Testis (tissue), 5 donors: ENCODE measurements at places on chromosomes 4 and X.

GRCh38 chr4:124028182-124028581, 631.6 kb downstream of the SPRY1 start:
- DNase-seq = no peak

DNA sequence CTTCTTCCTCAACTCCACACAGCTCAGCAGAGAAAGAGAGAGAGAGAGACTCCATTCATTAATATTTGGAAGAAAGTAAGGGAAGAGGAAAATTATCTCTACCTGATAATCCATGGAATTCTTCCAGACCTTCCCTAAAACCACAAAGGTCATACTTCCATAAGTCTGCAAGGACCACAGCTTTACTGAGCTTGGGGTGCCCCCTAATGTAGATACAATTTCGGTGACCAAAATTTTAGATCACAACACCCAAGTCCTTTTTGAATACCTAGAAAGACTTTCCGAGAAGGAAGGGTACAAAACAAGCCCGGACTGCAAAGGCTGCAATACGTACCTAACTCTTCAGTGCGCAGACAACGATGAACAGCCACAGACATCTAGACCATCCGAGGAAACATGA, 523.9 kb downstream of the GLUD2 start:
- no peak for DNase-seq

GRCh38 chrX:103107836-103108235, 14.9 kb upstream of the NXF3 start:
- no peak for DNase-seq

DNA sequence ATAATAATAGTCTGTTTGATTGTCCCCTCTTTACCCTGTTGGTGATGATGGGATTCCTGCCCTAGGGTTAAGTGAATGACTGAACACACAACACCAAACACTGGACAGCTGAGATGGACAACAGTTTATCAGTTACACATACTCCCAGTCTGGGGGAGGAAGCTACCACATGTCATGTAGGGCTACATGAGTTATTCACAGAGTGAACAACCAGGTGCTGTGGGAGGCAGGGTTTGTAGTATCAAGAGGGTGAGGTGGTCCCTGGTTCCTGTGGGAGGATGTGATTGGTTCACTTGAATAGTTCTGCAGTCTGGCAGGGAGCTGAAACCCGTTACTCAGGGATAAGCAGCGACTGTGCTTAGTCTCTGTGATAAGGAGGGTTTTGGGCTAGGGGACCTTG, 88.8 kb upstream of the AP1S2 start:
- no peak for DNase-seq

GRCh38 chr4:42396752-42397634, at the start of gene SHISA3:
Gene SHISA3, plus strand, starts transcription at chr4:42397488. Its CDS starts 569 bp downstream, at chr4:42398057.
- DNase-seq = no peak

- no peak for DNase-seq
Measured at GRCh38 chrX:85941275-85941674, 106.1 kb downstream of the CHM start.

DNA sequence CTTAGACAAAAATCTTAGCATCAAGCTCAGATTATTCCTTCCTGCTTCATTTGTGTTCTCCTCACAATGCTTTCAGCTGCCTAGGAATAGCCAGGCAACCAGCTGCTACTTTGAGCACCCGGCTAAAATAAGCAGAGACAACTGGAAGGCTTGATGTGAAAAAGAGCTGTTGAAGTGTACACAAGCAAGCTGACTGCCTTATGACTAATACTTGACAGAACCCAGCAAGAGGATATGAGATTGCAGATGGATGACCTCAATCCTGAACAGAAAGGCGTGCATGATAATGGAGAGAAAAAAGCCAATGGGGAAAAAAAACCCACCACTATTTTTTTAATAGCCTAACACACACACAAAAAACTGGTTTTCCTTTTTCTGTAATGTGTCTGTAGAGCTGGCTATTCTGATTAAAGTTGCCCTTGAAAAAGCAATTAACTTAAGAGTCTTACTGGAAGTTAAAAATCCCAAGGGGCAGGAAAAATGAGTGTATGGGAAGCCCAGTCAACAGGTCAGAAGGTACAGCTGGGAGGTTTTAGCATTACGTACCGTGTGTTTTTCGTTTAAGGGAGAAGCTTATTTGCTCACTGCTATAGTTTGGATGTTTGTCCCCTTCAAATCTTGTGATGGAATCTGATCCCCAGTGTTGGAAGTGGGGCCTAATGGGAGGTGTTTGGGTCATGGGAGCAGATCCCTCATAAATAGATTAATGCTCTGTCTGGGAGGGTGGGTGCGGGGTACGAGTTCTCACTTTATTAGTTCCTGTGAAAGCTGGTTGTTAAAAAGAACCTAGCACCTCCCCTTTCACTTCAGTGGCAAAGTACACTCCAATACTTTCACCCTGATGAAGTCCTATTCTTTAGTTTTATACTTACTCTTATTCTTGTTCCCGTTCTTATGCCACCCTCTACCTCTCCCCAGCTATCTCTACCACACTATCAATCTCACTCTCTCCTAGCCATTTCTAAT, 37.1 kb upstream of the HERC6 start:
- peak; percentile 33 for DNase-seq

- no peak for DNase-seq
Measured at GRCh38 chr4:78268597-78268996, 211.5 kb downstream of the FRAS1 start.

- no peak for DNase-seq
Measured at GRCh38 chr4:165663411-165663810, 209.6 kb upstream of the TLL1 start.

DNA sequence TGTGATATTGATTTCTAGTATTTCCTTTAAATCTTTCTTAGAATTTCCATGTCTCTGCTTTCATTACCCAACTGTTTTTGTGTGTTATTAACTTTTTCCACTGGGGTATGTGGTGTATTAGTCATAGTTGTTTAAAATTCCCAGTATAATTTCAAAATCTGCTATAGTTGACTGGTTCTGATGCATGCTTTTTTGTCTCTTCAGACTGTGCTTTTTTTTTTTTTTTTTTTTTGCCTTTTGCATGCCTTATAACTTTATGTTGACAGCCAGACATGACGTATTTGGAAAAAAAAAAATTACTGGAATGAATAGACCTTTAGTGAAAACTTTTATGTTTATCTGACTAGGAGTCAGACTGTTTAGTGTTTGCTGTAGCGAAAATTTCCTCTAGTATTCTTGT, 580.4 kb downstream of the ANKRD50 start:
- no peak for DNase-seq

DNA sequence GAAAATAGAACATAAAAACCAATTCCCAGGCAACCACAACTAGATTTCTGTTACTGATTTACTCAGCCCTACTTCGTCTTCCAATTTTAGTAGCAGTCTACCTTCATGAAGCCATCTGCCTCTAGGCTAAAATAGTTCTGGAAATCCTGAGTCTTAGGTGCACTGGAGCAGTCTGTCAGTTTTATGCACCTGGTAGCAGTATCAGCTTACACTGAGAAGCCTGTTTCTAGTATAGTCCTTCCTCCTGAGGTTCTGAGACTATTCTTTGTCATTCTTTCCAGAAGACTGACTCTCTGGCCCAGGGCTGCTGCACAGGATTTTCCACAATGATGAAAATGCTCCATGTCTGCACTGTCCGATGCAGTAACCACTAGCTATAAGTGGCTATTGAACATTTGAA, 16.9 kb upstream of the HPRT1 start:
- DNase-seq = no peak

DNA sequence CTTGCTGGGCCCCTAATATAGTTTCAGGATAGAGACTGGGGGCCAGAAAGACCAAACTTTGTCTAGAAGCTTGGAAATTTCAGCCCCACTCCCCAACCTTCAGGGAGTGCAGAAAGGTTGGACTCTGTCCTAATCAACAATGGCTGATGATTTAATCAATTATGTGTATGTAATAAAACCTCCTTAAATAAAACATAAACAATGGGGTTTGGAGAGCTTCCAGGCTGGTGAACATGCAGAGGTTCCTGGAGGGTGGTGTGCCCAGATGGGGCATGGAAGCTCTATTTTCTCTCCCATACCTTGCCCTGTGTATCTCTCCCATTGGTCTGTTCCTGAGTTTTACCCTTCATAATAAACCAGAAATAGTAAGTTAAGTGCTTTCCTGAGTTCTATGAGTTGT, 174.2 kb downstream of the GC start:
- no peak for DNase-seq

DNA sequence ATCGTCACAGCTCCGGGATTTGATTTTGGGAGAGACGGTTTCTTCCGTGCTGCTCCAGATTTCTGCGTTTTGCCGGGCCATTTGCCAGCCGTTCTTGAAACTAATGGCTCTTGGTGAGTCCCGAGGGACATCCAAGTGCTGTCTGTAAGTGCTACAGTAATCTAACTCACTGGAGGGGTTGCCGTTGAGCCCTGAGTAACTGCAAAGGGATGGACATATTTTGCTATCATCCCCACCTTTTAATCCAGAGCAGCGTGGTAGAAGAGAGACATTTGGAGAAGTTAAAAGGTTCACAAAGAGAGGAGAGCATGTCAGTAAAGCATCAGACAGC, 88.9 kb upstream of the PDLIM3 start:
- no peak for DNase-seq

- peak; percentile 45 for DNase-seq
Measured at GRCh38 chr4:156962528-156962974, 9.0 kb downstream of the PDGFC start.

DNA sequence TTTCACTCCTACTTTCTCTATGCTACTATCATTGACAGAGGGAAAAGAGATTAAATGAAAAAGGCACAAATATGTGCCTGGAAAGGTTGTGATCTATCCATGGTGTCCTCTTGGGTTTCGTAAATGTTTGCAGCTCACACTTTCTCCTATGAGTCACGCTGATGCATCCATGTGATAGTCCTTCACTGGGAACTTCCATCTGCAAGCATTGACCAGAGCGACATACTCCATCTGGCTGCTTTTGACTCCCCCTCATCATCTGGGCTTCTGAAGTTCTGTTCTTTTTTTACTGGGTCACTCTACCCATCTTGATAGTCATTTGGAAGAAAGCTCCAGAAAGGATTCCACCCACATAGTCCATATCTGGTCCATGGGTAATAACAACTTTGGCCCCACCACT, 84.7 kb upstream of the NDST3 start:
- no peak for DNase-seq

DNA sequence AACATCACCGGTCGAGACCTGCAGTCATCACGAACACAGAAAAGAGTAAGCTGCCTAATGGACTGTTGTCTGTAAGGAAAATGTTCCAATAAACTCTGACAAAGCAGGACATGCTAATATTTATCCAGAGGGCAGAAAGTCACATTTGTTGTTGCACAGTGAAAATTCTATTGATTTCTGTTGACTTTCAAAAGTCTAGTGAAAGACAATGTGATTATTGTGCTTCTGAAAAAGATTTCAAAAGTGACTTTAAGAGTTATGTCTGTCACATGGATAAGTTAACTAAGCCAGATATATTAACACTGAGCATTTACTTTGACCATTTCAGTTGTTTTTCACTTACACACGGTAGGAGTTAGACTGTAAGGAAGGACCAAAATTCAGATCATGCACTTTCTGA, 9.3 kb upstream of the RFC1 start:
- DNase-seq = no peak

- DNase-seq = no peak
Measured at GRCh38 chrX:16187024-16187760, 19.9 kb downstream of the MAGEB17 start.

DNA sequence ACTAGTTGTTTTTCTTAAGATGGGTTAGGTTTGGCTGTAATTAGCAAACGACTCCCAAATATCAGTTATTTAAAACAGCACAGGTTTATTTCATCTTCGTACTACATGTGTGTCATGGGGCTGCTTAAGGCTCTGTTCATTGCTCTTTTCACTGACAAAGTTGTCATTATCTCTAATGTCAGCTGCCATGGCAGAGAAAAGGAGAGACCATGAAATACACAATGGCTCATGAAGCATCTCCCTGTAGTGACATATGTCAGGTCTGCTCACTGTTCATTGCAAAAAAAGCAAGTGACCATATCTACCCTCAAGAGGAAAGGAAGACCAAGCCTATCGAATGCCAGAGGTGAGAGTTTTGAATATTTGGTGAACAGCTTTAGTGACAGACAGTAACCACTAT, 52.2 kb upstream of the PCDH7 start:
- no peak for DNase-seq

GRCh38 chr4:109981936-109982335, 69.3 kb downstream of the EGF start:
- DNase-seq = no peak

DNA sequence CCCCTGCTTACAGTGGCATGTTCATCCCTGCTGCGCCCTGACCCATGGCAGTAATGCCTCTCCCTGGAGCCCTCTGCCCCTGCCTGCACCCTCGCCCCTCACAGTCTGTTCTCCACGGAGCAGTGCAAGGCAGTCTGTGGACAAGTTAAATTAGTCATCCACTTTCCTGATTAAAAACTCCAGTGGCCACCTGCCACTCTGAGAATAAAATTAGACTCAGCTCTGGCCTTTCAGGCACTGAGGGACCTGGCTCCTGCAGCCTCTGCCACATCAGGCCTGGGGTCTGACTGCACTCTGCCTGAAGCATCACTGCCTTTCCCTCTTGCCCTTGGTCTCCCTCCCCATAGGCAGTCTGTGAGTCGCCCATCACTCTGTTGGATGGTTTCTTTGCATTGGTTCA, 53.6 kb downstream of the GRK4 start:
- DNase-seq = no peak

GRCh38 chr4:118869808-118870342, 18.8 kb upstream of the SYNPO2 start:
- no peak for DNase-seq

DNA sequence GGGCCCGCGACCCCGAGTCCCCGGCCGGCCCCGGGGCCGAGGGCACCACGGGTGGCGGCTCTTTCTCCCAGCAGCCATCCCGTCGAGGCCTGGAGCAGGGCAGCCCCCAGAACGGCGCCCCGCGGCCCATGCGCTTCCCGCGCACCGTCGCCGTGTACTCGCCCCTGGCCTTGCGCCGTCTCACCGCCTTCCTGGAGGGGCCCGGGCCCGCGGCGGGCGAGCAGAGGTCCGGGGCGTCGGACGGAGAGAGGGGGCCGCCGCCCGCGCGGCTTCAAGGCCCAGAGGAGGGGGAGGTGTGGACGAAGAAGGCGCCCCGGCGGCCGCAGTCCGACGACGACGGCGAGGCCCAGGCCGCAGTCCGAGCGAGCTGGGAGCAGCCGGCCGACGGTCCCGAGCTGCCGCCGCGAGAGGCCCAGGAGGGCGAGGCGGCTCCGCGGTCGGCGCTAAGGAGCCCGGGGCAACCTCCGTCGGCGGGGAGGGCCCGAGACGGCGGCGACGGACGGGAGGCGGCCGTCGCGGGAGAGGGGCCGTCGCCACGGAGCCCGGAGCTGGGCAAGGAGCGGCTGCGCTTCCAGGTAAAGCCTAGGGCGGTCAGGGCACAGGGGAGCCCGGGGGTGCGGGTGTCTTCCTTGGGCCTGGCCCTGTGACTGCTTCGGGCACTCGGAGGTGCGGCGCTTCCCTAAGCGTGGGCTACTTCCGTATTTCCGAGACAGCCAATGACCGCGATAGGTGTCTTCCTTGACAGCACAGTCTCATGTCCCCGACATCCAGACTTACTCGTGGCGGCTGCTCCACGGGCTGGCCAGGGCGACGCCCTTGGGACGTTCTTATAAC, 845 bp downstream of the ZAR1 start:
- DNase-seq = peak; percentile 20
